ENCODE measurements at places on chromosomes 5 and 9. TPM values are rescaled to one million over a fixed set of nuclear protein-coding genes. Genes with fewer than 3 reads are reported as not detected.

Gene SHB
- total RNA-seq, result 18.5 TPM

Gene CER1
- total RNA-seq, result 5.2 TPM

Gene HCN1
- total RNA-seq, result not detected

DNA sequence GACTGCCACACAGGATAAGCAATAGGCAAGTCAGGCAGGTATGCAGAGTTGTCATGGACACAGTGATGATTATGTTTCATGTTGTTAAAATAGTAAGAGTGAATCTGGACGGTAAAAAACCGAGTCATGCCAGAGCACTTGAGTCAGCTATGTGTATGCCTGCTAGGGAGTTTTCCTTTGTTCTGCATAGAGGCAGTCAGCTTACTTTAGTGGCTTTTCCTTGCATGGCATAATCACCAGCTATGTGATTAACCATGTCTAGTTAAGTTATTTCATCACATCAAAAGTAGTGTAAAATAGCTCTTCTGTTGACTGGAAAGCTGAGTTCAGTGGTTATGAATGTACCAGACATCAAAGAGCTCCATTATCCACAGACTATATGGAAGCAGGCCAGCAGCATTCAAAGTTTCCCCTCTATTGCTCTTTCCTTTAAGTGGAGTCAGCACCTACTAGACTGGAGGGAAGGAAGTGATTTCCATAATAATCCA, 989.8 kb downstream of the TLE1 start:
- no peak for DNase-seq

- no peak for DNase-seq
Measured at GRCh38 chr9:103997856-103998370, 96.2 kb upstream of the SMC2 start.

- DNase-seq, result no peak
Measured at GRCh38 chr5:172891716-172892421, 57.8 kb downstream of the ERGIC1 start.

Gene CTSV
- 20.4 TPM for total RNA-seq

Gene NACC2
- total RNA-seq, result 9.6 TPM

DNA sequence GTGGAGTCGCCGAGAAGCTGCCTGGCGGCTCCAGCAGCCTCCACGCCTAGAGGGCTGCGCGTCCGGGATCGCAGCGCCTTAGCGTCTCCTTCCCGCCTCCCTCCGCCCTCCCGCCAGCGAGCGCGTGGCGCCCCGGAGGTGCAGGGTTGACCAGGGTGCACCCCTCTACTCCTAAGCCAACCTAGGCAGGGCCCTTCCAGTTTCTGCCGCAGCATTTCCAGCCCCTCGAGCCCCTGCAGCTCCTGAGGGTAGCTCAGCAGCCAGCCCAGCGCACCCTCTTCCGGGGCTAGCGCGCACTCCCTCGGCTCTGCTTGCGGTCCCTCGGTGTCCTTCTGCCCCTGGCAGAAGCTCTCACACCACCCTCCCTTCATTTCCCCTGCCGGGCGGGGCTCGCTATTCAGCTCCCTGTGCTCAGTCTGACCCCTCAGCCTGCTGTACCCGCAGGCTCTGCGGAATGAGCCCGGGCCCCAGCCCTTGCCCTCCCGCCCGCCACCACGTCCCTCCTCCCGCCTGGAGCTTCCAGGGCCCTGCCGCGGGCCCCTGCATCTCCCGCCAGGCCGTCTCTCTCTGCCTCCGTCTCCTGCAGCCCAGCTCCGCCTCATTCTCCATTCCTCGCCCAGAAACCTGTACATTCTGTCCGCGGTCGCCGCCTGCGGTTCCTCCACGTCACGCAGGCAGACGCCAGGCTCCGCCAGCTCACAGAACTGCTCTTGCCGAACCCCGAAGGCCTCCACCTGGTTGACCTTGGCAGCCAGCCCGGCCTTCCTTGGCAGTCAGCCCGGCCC, 61.8 kb downstream of the SPATA31C2 start:
- DNase-seq, result peak; percentile 58

Gene MCC
- total RNA-seq, result 22.7 TPM

Gene LCN2
- not detected for total RNA-seq

DNA sequence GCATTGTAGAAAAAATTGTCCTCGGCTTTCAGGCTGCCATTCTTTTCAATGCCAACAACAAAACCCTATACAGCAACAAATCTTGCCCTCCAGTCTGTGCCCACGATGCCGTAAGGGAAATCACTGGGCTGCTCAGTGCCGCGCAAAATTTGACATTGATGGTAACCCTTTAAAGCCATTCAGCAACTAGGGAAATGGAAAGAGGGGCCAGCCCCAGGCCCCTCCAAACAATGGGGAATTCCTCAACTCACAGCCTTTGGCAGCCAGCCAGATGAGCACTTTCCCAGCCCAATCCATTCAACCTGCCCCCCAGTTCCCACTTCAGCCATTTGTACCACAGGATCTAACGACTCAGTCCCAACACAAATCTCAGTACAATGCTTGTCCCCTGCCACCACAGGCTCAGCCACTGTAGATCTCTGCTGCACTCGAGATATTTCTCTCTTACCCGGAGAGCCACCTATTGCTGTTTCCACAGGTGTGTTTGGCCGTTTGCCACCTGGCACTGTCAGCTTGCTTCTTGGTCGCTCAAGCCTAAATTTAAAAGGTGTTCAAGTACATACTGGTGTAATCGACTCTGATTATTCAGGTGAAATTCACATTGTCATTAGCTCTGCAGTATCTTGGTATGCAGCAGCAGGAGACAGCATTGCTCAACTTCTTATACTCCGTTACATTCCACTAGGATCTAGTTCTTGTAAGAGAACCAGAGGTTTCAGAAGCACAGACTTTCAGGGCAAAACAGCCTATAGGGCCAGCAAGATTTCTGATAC, 103.3 kb downstream of the SYK start:
- DNase-seq, result no peak

GRCh38 chr9:101574731-101575333, 19.9 kb downstream of the PPP3R2 start:
- DNase-seq, result no peak

- no peak for DNase-seq
Measured at GRCh38 chr9:100498592-100498991, 25.6 kb downstream of the TMEFF1 start.

Gene NKD2
- 1.8 TPM for total RNA-seq

DNA sequence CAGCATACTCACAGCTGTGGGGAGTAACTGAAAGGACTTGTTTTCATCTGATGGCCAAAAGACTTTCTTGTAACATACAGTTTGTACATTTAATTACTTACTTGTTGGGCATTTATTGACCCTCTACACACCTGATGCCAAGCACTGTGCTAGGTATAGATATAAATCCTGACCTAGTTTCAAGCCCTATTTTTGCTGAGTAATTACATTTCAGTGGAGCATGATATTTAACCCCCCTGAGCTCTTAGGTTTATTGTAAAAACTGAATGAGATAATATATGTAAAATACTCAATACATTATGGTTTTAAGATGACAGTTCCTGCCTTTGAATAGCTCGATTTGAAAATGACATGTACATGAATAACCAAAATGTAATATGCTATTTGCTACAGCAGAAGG, 68.1 kb upstream of the SLC12A2 start:
- DNase-seq, result no peak

GRCh38 chr9:121656941-121657470, 5.6 kb downstream of the DAB2IP start:
- no peak for DNase-seq

DNA sequence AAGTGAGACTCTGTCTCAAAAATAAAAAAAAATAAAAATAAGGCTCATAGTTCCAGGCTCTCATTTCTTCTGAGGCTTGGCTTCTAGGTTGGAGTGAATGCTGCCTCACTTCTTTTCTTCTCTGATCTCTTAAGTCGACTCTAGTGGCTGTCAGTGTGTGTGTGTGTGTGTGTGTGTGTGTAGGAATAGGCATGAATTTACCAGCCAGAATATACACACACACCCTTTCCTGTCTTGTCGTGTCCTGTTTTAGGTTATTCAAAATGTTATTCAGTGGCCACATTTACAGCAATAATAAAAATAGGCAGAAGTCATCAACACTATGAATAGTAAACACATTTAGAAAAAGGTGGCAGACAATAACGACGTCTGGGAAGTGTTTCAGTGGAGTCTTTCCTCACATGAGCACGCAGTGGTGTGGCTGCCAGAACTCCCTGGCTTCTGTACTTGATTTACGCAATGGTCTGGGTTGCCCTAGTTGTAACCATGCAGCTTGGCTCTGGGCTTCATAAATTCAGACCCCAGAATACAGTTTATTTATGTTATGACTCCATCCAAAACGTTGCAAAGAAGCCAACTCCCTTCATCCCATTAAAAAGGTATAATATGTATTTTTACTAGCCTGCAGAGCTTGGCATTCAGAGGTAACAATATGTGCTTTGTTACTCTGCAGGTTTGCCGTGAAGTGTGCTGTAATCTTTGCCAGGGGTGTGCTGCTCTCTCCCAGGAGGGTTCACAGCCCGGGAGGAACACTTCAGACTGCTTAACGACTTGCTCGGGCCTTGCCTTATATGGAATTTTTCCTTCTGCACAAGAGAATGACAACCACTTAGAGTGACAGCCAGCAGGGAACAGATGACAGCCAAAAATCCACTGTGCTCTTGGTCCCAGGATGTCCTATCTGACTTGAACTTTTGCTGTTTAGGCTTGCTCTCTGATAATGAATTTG, 34.4 kb upstream of the PALM2AKAP2 start:
- no peak for DNase-seq

Gene TAF11L10
- total RNA-seq, result not detected

Gene CACFD1
- 34.3 TPM for total RNA-seq

Gene PNPLA7
- 3.9 TPM for total RNA-seq

DNA sequence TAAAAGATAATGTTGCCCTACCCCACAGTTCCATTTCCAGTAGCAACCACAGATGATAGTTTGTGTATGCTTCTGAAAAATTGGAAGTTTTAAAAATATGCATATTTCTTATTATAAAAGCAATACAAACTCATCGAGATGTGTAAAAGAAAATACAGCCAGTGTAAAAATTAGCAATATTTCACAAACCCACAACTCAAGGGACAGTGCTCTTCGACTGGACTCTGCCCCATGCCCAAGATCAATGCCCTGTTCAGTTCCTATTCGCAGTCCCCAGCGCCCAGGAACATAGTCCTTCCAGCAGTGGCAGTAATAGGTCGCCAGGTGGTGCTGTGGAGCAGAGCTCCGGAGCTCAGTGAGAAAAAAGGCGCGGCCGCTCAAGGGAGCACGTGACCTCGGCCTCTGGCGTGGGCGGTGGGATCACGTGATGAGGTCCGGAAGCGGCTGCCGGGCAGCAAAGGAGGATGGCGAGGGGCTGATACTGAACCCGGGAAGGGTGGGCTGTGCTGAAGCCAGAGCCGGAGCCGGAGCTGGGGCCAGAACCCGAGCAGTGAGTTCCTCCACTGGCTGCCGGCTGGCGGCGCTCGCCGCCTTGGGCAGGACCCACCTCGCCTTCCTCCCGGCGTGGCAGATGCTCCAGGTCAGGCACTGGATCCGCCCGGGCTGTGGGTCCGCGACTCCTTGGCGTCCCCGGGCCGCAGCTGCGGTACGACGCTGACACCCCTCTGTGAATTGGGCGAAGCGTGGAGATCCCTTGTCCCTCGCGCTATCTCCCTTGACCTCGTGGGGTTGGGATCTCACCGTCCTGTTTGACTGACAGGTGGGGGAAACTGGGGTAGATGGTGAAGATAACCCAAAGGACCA, at the start of gene SLC36A1:
Gene SLC36A1, plus strand, starts transcription at position 430 of the 864 bp plus-strand sequence. CDS start 11,190 bp downstream, outside the sequence.
- DNase-seq, result peak; percentile 93

DNA sequence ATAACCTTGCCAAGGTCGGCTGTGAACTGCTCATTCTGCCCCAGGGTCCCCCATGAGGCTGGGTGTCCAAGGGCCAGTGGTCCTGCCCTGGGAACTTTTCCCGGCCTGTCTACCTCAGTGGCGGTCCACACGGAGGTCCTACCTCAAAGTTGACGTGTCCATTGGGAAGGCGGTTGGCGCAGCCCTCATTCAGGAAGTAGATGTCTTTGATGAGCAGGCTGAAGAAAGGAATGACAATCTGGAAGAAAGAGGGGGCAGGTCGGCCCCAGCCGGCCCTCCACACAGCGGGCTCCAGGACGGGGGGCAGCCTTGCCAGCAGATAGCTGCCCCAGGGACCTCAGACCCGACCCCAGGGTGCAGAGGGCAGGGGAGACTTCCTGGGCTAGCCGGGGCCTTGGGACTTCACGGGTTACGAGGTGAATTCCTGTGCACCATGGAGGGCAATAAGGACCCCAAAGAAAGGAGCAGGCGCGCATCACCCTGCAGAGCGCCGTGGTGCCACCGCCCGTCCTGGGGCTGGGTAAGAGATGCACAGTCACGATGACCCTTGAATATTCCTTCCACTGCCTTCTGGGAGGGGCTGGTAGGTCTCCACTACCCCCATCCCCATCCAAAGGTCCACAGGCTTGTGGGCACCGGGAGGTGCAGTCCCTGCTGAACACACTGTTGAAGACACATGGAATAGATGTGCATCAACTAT, 42.9 kb upstream of the RNF130 start:
- DNase-seq, result no peak

DNA sequence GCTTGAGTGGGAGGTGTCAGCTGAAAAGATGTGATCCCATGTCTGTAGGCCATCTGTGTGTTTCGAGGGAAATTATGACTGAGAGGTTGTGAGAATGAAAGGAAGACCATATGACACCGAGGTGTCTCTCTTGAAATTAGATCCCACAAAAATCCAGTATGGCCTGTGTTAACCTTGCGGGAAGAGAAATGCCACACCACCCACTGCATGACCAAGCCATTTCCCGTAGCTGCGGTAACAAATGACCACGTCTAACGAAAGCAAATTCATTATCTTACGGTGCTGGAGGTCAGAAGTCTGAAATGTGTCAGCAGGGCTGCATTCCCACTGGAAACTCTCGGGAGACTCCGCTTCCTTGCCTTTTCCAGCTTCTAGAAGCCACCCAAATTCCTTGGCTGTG, 11.6 kb downstream of the C9orf57 start:
- no peak for DNase-seq

GRCh38 chr5:69497006-69497520, 4.5 kb downstream of the OCLN start:
- no peak for DNase-seq

- no peak for DNase-seq
Measured at GRCh38 chr9:70410368-70410767, 4.1 kb downstream of the KLF9 start.

Gene C1QTNF2
- total RNA-seq, result not detected

GRCh38 chr5:75303419-75303818, 33.6 kb upstream of the HMGCR start:
- no peak for DNase-seq

DNA sequence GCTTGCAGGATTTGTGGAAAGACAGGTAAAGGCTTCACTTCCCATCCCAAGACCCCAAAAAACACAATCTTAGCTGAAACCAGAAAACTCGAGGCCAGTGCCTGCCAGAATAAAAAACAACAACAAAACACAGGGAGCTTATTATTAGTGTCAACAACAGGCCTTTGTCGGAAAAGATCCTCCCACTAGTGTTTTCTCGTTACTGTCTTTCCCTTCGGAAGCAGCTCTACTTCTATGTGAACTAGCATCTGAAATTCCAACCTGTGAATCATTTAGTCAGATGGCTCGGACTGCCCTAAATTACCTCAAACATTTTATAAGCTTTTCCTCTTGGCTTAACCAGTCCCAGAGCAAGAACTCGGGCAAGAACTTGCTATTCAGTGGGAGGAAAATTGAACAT, 122.2 kb upstream of the GNA14 start:
- DNase-seq, result no peak

DNA sequence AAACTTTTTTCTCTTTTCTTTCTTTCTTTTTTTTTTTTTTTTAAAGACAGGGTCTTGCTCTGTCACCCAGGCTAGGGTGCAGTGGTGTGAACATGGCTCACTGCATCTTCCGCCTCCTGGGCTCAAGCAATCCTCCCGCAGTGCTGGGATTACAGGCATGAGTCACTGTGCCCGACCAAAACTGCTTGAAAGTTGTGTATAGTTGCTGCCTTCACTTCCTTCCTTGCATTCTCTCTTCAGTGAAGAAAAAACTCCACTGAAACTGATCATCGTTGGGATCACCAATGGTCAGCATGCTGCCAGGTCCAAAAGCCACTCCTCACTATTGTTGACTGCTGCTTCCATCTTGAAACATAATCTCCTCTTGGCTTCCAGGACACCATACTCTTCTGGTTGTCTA, 66.6 kb upstream of the CTNNA1 start:
- DNase-seq, result no peak
